Stimulated activated CD4-positive, alpha-beta T cell treated with anti-CD3 and anti-CD28 coated beads, Interleukin-1b, Interleukin-23, amount 100 ng/mL, for 1 hour (primary cell): ENCODE measurements at places on chromosomes 16 and 17.

DNA sequence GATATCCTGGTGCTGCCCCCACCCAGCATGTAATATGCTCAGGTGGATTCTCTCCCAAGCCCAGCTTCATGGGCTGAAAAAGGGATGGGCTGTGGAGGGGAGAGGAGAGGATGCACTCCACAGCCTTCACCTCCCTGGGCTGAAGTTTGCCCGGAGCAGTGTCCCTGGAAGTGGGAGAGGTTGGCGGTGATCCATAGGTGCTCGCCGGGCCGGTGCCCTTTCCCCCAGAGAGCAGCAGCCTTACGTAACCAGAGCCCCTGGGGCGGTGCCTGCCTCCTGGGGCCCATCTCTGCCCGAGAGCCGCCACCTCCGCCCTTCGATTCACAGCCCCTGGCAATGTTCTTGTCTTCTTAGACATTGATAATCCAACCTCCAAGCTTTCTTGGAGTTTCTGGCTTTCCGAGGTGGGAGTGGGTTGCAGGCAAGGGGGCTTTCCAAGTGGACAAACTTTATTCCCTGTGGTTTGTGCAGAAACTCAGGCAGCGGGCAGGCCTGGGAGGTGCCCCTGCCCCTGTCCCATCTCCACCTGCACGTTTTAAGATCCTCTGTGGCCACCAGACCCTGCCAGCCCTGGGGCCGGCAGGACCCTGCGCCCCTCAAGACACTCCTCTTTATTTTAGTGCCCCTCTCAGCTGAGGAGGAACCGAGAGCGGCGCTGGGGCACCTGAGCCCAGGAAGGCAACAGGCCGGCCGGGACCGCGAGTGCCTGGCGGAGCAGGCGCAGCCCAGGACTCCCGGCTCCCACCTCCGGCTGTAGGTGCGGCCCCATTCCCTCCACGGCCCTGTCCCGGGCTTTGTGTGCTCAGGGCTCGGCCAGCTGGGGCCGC lies 3.1 kb upstream of the WDR90 start:
- no peak for DNase-seq

DNA sequence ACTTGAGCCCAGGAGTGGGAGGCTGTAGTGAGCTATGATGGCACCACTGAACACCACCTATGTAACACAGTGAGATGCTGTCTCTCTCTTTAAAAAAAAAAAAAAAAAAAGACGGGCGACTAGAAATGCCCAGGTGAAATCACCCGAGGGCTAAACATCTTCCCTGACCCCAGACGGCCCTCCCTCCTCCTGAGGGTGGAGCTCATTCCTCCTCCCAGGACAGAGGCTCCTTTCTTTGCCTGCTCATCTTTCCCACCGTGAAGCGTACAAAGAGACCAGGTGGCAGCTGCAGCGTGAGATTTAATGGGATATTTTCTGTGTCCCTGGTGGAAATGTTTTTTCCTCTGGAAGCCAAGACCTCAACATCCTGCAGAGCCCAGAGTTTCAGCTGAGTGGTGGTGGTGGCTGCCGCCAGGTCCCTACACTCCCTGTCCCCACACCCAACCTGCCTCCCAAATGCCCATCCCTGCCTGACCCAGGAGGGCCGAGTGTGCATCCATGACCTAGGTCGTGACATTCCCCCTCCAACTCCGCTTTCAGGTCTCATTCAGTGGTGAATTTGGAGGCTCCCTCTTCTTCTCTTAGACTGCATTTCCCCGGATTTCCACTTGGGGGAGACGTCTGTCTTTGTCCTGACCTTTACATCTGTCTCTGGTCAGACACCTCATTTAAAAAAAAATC lies 14.4 kb upstream of the GPRC5B start:
- no peak for DNase-seq

- DNase-seq = no peak
Observed at GRCh38 chr17:1010086-1010450, 13.1 kb downstream of the TIMM22 start.

- no peak for DNase-seq
Observed at GRCh38 chr16:80457871-80458270, 82.9 kb upstream of the DYNLRB2 start.

DNA sequence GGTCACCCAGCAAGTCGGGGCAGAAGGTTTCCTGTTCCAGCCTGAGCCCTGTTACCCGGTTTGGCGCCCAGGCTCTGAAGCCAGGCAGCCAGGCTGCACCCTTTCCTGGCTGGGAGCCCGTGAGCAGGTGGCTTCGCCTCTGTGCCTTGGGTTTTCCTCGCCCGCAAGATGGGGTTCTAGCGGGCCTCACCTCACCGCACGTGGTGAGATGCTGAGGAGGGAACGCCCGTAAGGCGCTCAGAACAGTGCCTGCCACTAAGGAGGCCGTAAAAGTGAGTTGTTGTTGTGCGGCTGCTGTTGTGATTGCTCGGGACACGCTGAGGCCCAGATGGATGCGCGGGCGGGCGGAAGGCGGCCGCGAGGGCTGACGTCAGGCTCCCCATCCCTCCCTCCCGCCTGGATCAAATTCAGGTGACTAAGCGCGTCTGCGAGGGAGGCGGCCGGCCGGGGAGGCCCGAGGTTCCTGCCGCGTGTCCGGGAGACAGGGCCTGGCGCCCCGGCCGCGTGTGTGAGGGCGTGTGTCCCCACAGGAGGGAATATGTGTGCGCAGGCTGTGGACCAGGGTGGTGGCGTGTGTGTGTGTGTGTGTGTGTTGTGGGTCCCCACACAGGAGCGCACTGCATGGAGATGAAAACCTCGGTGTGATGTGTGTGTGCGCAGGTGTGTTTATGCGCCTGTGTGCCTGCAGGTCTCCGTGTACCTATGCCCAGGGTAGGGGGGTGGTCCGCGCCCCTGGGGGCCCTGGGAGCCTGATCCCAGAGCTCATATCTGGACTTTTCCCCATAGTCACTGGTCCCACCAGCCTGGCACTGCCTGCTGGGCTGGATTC lies 4.3 kb downstream of the CAMKK1 start:
- no peak for DNase-seq

DNA sequence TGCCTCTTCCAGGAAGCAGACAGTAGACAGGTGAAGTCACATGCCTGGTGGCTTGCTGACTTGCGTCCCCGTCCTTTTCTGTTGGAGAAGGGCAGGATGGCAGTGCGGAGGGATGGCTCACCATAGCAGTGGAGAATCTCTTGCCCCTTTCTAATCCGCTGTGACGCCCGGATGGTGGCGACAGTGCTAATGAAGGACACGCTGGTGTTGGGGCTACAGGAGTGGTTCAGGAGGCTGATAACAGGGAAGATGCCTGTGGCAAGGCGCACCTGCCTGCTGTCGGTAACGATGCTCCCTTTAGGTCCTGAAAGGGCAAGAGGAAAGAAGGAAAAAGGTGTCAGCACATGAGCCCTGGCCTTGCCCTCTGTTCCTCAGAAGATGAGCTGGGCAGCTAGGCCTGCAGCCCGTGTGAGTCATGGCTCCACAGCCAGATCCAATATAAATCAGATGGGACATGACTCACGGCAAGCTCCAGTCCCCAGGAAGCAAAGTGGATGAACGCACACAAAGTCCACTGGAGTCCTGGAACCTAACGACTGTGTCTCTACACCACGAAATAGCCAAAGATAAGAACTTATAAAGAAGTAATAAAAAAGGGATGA lies 25.5 kb downstream of the SERPINF1 start:
- no peak for DNase-seq

DNA sequence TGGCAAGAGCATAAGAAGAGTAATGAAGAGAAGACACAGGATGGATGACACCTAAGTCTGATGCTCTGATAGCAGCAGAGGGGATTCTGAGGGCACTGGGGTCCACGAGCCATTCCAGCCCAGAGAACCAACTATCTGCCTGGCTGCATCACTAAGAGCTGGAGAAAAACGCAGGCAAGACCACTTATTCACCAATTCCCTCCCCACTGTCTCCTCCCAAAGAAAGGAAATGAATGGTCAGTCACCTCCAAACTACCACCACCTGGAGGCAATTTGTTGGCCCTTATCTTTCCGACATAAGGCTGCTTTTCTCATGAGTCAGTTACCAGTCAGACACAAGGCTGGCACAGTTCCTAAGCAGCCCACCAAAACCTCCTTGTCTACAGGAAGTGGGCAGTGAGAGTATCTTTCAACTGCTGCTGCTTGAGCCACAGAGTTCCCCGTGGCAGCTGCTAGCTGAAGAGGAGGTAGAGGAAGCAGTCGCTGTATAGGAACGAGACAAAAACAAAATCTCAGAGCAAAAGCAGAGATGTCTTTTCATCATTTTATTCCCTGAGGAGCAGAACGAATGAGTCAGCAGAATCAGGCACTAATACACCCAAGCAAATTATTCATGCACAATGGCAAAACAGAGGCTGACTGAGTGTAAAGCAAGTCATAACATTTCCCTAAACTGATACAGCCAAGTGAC lies 111.1 kb downstream of the SMG6 start:
- no peak for DNase-seq

DNA sequence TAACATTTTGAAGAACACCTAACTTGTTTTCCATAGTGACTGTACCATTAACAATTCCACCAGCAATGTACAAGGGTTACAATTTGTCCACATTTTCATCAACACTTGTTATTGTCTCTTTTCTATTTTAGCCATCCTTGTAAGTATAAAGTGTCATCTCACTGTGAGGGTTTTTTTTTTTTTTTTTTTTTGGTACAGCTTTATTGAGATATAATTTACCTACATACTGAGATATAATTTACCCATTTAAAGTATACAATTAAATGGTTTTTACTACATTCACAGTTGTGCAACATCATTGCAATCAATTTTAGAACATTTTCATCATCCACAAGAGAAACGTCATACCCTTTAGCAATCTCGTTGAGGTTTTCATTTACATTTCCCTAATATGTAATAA lies 17.9 kb upstream of the TMIGD1 start:
- DNase-seq = no peak

DNA sequence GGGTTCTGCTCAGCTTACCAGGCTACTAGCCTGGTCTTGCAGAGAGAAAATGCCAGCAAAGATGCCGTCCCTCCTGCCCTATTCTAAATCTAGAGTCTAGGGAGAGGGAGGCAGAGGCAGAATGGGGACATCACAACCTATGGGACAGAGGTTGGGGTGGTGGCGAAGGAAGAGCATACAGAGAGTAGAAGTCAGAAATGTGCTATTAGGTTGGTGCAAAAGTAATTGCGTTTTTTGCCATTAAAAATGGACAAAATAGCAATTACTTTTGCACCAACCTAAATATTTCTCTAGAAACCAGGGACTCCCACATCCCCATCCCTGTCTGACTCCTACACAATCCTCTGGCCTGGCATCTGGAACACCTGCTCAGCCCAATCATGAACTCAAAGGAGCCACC lies 127.7 kb downstream of the GAS7 start:
- DNase-seq = no peak

DNA sequence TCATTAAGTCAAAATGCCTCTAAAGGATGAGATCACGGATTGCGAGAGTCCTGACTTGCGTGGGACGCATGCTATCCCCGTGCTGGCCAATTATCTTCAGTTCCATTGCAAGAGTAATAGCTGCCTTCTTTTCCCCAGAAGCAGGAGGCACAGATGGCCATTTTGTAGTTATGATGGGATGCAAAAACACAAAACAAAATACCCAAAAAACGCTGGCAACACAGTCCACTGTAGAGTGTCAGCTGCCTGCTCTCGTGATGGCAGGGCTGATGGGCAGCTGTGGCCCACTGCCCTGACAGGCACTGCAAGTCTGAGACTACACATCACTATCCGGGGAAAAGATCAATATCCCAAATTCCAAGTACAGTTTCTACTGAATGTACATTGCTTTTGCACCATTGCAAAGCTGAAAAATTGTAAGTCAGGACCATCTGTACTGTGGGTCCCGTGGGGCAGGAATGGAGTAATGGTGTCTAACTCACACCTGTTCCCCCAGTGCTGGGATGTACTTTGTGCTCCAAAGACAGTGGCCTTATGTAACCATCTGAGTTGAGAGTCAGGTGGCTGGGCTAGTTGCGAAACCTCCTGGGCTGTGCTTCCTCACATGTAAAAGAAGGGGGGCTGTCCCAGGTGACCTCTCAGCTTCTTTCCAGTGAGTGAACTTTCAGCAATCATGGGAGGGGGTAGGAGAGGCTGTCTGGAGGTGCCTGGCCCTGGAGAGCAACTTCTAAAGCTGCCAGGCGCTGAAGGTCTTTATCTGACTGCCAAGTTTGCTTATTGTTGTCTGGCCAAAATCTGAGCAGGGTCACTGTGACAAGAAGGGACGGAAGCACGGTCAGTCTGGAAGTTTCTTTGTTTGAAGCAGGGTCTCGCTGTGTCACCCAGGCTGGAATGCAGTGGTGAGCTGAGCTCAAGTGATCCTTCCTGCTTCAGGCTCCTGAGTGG lies 4.7 kb downstream of the SLC47A1 start:
- no peak for DNase-seq

DNA sequence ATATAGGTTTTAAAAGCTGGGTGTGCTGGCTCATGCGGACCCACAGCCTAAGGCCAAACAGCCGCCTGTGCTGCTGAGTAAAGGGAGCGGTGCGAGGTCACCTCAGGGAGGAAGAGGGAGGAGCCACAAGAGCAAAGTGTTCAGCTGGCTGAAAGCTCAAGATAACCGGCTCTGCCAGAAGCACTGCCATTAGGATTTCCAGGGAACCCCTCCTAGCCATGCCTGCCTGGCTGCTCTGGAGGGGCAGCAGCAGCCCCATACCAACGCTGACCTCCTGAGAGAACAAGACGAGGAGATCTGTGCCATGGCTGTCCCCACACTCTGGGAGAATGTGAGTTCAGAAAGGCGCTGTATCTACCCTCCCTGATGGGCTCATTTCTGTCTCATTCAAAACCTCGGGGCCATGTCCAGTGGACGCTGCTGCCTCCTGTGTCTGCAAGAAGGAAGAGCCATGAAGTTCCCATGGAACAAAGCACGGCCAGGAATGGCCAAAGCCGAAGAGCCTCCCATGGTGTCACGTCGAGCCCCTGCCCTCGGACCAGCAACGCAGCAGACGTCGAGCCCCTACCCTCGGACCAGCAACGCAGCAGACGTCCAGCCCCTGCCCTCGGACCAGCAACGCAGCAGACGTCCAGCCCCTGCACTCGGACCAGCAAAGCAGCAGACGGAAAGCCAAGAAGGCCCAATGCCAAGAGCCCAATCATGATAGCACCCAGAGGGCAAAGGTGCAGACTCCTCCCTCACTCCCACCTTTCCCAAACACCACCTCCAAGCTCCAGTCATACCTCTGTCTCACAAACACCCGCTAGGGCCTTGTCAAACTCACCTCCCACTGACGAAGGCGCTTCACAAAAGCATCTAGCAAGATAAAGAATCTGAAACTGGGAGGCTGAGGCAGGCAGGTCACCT lies 107.0 kb downstream of the ANKRD11 start:
- no peak for DNase-seq

DNA sequence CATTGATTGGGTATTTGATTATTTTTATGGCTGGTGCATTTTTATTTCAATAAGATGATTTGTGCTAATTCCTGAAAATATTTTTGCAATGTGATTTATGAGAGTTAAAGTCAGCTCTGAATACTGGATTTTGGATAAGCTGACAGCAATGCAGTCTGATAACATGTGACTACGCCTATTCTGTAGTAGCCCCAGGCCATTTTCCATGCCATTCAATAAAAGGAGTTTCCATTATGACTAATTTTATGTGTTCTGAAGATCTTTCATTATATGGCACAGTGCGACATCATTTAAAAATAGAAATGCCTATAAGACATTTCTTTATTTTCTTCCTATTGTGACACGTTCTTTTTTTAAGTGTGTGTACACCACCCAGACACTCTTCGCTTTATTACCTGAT lies 46.3 kb downstream of the KCNJ2 start:
- no peak for DNase-seq

GRCh38 chr16:15958703-15959348 lies 9.4 kb downstream of the ABCC1 start:
- no peak for DNase-seq
